ENCODE measurements at places on chromosomes 5 and 9. TPM values are rescaled to one million over a fixed set of nuclear protein-coding genes. Genes with fewer than 3 reads are reported as not detected.

GRCh38 chr9:125455132-125455531, 193.5 kb downstream of the GAPVD1 start:
- H3K36me3 ChIP-seq, result peaks cover 39% of the 10 kb centered on the region
- no peaks in the 10 kb centered on the region for H3K4me1 ChIP-seq
- no peaks in the 10 kb centered on the region for H3K27me3 ChIP-seq
- no peak overlapping the region for H3K4me3 ChIP-seq

DNA sequence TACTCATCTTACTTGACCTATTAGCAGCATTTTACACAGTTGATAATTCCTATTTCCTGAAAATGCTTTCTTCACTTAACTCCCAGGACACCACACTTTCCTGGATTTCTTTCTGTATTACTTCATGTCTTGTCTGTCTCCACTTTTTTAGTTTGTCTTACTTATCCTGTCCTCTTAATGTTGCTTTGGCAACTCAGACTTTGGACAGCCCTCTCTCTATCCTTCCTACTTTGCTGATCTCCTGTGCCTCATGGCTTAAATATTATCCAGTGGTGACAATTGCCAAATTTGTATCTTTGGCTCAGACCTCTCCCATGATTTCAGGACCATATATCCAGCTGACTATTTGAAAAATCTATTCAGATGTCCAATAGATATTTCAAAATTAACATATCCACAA, 39.8 kb upstream of the NUDT12 start:
- H3K27me3 ChIP-seq, result peaks cover 4% of the 10 kb centered on the region
- no peaks in the 10 kb centered on the region for H3K36me3 ChIP-seq
- H3K4me1 ChIP-seq, result no peaks in the 10 kb centered on the region
- no peak overlapping the region for H3K27ac ChIP-seq
- H3K4me3 ChIP-seq, result no peak overlapping the region

DNA sequence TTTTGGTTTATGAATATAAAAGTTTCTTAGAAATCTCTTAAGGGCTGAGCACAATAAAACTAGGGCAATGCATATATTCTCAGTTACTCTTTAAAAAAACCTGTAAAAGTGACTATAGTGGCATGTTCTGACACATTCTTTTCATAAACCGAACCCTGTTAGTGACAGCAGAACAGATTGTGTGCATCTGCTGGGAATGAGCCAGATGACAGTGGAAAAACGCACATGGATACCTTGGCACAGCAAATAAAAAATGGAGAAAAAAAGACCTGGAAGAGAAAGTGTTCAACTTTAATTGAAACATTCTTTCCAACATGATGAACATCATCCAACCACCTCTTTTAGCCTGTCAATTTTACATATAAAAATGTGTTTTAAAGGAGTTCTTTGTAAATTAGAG, 12.7 kb downstream of the MEF2C start:
- H3K36me3 ChIP-seq, result no peaks in the 10 kb centered on the region
- no peak overlapping the region for H3K27ac ChIP-seq
- H3K4me1 ChIP-seq, result no peaks in the 10 kb centered on the region
- no peak overlapping the region for H3K4me3 ChIP-seq
- peaks cover 7% of the 10 kb centered on the region for H3K27me3 ChIP-seq
- DNase-seq, result no peak

GRCh38 chr5:95966005-95966404, 4.4 kb upstream of the ELL2 start:
- no peak overlapping the region for H3K4me3 ChIP-seq
- H3K4me1 ChIP-seq, result peaks cover 13% of the 10 kb centered on the region
- peaks cover 3% of the 10 kb centered on the region for H3K36me3 ChIP-seq
- H3K27me3 ChIP-seq, result no peaks in the 10 kb centered on the region
- no peak overlapping the region for H3K27ac ChIP-seq
- DNase-seq, result no peak

DNA sequence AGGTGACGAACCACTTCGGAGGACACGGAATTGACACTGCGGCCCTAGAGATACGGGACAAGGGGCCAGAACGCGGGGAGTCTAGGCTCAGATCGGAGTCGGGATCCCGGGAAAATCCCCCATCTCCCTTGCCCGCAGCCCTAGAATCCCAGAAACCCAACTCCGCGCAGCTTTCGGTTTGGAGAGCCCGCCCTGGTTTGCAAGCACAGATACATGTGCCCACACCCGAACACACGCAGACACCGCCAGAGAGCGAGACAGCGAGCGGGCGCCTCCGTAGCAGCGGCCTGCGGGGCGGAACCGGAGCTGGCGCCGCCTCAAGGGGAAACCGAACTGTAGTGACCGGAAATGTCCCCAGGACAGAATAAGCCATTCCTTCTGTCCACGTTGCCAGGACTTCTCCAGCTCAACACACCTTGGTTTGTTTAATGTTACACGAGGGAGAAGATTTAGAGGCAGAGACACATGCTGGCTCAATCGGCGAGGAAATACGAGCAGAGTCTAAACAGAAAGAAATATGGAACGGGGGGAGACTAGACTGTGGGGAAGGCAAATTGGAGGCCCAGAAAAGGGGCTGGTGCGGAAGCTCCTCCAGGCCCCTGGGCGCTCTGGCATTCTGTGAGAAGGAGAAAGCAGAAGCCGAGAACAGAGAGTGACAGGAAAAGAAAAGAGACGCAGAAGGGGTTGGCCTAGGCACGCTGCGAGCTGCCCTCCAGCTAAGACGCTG, 2.9 kb upstream of the PAX5 start:
- H3K4me1 ChIP-seq, result peaks cover 26% of the 10 kb centered on the region
- H3K4me3 ChIP-seq, result peak overlapping the region; percentile 81
- DNase-seq, result peak; percentile 84

DNA sequence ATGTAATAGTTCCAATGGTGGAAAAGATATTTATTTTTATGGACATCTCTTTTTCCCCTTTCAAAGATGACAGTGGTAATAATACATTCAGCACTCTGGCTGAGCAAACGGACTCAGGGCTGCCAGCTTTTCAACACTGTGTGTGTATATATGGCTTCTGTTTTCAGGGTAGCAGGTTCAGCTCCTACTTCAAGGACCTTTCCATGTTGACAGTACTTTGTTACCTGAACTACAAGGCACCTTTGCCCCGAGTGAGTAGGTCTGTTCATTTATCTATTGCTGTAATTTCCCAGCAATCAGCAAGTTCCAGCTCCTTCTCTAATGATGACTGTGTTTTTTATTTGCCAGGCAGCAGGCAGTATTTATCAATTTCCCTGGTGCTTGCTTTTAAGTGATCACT, 387.4 kb upstream of the KIF2A start:
- no peak overlapping the region for H3K27ac ChIP-seq
- no peaks in the 10 kb centered on the region for H3K27me3 ChIP-seq
- no peaks in the 10 kb centered on the region for H3K4me1 ChIP-seq
- no peaks in the 10 kb centered on the region for H3K36me3 ChIP-seq
- no peak overlapping the region for H3K4me3 ChIP-seq

- peak overlapping the region; percentile 84 for H3K27ac ChIP-seq
- H3K4me1 ChIP-seq, result peaks cover 58% of the 10 kb centered on the region
- H3K4me3 ChIP-seq, result peak overlapping the region; percentile 73
These were observed 11.8 kb downstream of the OTULIN start for GRCh38 chr5:14676320-14676719.

- H3K27ac ChIP-seq, result no peak overlapping the region
- DNase-seq, result no peak
- H3K4me1 ChIP-seq, result peaks cover 4% of the 10 kb centered on the region
- H3K4me3 ChIP-seq, result no peak overlapping the region
- H3K36me3 ChIP-seq, result no peaks in the 10 kb centered on the region
These were observed 74.7 kb downstream of the PPARGC1B start for GRCh38 chr5:149804478-149805450.

DNA sequence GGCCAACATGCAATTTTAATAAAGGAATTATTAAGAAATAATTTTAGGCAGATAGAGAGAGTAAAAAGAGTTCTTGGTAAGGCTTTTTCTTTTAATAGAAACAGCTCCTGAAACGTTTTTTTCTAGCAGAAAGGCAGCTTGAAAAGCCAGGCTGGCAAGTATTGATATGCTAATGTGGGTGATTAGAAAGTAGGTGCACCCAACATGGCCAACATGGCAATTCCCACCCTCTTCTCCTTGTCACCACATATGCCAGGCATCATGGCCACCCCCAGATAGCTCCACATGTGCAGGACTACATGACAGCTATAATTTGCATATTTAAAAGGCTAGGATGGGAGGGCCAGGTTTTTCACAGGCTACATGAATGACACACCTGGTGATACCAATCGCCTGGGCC, 615.2 kb downstream of the PTPRD start:
- H3K4me1 ChIP-seq, result no peaks in the 10 kb centered on the region
- no peak overlapping the region for H3K27ac ChIP-seq
- H3K4me3 ChIP-seq, result no peak overlapping the region
- no peaks in the 10 kb centered on the region for H3K27me3 ChIP-seq
- DNase-seq, result no peak

- H3K27ac ChIP-seq, result peak overlapping the region; percentile 80
- DNase-seq, result peak; percentile 90
These were observed 42.2 kb upstream of the FSD1L start for GRCh38 chr9:105405514-105406131.

- no peaks in the 10 kb centered on the region for H3K36me3 ChIP-seq
- no peak for DNase-seq
- no peaks in the 10 kb centered on the region for H3K27me3 ChIP-seq
- no peaks in the 10 kb centered on the region for H3K4me1 ChIP-seq
- no peak overlapping the region for H3K27ac ChIP-seq
These were observed 237.0 kb downstream of the IRX2 start for GRCh38 chr5:2514484-2514883.

DNA sequence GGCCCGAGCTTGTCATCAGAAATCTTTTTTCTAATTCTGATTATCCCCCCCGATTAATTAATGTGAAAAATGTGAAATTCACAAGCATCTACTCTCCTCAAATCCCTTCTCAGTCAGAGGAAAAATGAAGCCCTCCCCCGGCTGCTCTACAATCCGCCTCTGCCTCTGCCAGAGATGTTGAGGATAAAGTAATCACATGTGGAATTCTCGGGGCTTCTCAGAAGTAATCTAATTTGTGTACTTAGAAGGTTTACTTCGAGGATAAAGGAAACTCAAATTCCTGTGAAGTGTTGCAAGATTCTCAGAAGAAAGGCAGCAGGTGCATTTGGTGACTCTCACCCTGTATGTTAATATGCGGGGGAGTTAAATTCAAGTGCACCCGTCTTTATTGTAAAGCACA, 726.1 kb upstream of the ADAMTS16 start:
- H3K4me1 ChIP-seq, result no peaks in the 10 kb centered on the region
- no peaks in the 10 kb centered on the region for H3K27me3 ChIP-seq
- H3K36me3 ChIP-seq, result no peaks in the 10 kb centered on the region
- H3K4me3 ChIP-seq, result no peak overlapping the region

GRCh38 chr9:25481372-25481771, 196.9 kb downstream of the TUSC1 start:
- no peak for DNase-seq
- no peak overlapping the region for H3K4me3 ChIP-seq
- no peaks in the 10 kb centered on the region for H3K36me3 ChIP-seq
- no peak overlapping the region for H3K27ac ChIP-seq

- H3K4me1 ChIP-seq, result no peaks in the 10 kb centered on the region
- DNase-seq, result no peak
- no peaks in the 10 kb centered on the region for H3K36me3 ChIP-seq
- H3K27me3 ChIP-seq, result no peaks in the 10 kb centered on the region
These were observed 711.5 kb downstream of the CETN3 start for GRCh38 chr5:89698028-89698427.

DNA sequence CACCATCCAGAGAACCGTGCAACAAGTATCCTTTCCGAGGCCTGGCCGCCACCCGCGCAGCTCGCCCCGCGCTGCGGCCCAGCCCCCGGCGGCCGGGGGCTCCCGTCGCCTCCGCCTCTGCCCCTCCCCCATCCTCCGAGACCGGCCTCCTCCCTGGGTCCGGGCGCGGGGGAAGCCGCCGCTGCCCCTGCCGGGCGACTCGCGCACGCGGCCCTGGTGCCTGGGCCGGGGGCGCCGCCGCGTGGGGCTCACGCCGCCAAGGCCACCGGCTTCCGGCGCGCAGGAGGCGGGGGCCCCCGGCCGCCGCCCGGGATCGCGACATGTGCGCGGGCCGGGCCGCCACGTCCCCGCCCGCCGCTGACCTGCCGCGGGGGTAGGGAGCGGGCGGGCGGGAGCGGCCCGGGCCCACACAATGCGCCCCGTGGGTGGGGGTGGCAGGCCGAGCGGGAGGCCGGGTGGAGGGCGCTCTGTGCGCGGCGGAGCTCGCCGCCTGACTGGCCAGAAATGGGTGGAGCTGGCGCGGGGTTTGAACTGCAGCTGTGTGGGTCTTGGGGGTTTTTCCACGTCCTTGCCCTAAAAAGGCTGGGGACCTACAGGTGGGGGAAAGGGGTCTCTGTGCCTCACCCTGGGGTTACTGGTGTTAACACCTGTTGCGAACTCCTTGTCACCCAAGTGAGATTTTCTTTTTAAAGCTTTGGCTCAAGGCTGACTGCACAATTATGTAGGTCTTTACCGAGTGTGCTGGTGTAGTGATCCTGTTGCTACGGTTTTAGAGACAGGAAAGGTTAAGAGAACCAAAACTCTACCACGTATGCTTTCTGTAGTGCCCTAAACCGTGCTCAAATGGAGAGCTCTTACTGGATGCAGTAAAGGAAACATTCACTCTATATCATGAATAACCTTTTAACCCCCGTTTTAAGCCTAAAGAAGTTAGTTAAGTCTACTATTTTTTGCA, 32.3 kb downstream of the TNPO1 start:
- H3K36me3 ChIP-seq, result peaks cover 34% of the 10 kb centered on the region
- peak overlapping the region; percentile 99 for H3K4me3 ChIP-seq
- DNase-seq, result peak; percentile 86
- H3K27ac ChIP-seq, result peak overlapping the region; percentile 99
- H3K27me3 ChIP-seq, result peaks cover 16% of the 10 kb centered on the region

GRCh38 chr5:167309941-167310517, 981.4 kb upstream of the WWC1 start:
- no peak for DNase-seq
- no peaks in the 10 kb centered on the region for H3K27me3 ChIP-seq
- H3K36me3 ChIP-seq, result no peaks in the 10 kb centered on the region

DNA sequence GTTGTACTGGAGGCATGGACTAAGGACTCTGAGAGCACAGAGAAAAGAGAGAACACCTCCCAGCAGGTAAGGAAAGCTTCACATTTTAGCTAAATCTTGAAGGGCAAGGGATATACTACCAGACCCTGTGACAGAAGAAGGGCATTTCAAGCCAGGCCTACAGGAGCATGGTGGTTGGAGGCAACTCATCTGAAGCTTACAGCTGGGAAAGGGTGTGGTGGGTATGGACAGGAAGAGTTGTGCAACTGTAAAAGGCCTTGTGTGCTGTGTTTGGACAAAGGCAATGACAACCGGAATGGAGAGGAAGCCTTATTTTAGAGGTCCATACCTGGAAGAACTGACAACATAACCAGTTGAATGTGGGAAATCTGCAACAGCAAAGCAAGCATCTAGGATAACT, 31.2 kb downstream of the NIPSNAP3B start:
- no peaks in the 10 kb centered on the region for H3K27me3 ChIP-seq
- no peaks in the 10 kb centered on the region for H3K36me3 ChIP-seq
- no peak overlapping the region for H3K4me3 ChIP-seq
- no peak overlapping the region for H3K27ac ChIP-seq

LAMC3 gene
- 0.07 TPM for total RNA-seq

PRRX2 gene
- 3.4 TPM for total RNA-seq

COL5A1 gene
- total RNA-seq, result not detected

BTNL8 gene
- not detected for total RNA-seq

ENTPD8 gene
- total RNA-seq, result not detected

BTNL3 gene
- total RNA-seq, result not detected

LECT2 gene
- total RNA-seq, result not detected

CHD1 gene
- 80.6 TPM for total RNA-seq

FOXD4L4 gene
- not detected for total RNA-seq

PCDHGB4 gene
- 0.21 TPM for total RNA-seq
